ENCODE measurements at places on chromosomes 2 and 18.

DNA sequence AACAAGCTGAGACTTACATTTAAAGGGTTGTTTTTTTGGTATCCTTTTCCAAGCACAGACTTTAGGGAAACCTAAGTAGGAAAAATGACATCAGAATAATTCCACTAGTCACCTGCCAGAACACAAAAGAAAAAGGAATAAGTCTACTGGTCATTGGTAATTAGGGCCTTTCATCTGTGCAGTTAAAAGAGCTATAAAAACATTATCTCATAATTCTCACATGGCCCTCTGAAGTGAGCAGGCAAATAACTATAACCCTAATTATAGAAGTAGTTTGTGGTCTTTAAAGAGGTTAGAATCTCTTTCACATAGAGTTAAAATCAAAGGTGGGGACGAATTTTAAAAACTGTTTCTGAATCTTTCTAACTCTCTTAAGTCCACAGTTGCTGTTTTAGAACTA is 111.1 kb upstream of the B3GNT2 start:
- no peak for DNase-seq

DNA sequence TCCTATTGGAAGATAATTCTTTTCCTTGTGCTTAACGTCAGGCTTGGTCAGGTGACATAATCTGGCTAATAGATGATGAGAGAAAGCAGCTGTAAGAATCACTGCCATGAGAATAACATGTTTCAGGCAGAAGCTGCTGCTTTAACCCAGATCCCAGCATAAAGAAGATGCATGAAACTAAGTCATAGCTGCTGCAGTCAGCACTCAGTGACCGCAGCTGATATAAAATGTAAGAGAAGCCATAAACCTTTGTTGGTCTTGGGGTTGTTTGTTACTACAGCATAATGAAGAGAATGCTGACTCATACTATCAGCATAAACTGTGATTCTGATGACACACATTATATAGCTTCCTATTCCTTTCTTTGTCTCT is 274.3 kb upstream of the TRIB2 start:
- DNase-seq = no peak

- DNase-seq = no peak
These were observed 292.6 kb upstream of the CYRIA start for GRCh38 chr2:16958266-16958665.

- no peak for DNase-seq
These were observed 158.5 kb upstream of the NOSTRIN start for GRCh38 chr2:168643979-168644378.

Measured in activated CD8-positive, alpha-beta memory T cell treated with anti-CD3 and anti-CD28 coated beads for 48 hours (primary cell).